ENCODE measurements at places on chromosomes 5 and 9. TPM values are rescaled to one million over a fixed set of nuclear protein-coding genes. Genes with fewer than 3 reads are reported as not detected.

AK1 gene
- total RNA-seq: 46.7 TPM

ANKRD34B gene
- total RNA-seq: not detected

C9orf43 gene
- total RNA-seq: 0.95 TPM

AK6 gene
- total RNA-seq: 10.6 TPM

GPX8 gene
- not detected for total RNA-seq

GRCh38 chr9:134170532-134171315 is 6.4 kb upstream of the RNU6ATAC start:
- DNase-seq: no peak

DNA sequence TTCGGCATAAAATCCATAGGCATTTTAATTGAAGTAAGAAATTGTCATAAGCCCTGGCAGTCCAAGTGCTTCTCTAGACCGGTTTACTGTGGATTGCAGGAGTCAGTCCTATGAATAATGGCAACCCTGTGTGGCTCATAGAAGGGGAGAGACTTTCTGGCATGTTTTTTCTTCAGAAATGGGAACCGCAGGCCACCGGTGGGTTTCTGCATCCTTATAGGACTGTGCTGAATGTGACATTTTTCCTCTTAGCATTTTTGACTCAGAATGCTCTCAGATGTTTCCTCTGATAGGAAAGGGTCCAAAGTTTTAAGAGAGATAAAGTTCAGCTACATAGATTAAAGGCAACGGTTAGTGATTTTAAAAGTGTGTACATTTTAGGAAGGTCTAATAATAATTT is 6.3 kb downstream of the DAPK1 start:
- no peak for DNase-seq

- DNase-seq: no peak
Observed at GRCh38 chr5:179373101-179373934, 28.1 kb upstream of the ADAMTS2 start.

- DNase-seq: no peak
Observed at GRCh38 chr5:94627191-94627590, 8.7 kb downstream of the SLF1 start.

DNA sequence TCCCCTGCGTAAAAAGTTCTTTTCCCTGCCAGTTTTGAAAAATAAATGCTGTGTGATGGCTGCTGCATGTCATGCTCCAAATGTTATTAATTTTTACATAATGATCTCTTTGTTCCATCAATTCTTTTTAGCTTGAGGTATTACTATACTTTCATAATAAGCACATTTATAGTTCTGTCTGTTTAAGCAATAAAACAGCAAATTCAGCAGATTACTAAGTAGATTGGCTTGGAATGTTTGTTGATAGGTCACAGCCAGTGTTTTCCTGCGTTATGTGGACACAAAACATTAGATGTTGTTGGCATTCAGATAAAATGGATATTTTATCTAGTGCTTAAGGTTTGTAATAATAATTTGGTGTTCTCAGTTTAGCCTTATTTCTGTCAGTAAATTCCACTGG is 242.0 kb downstream of the KDM4C start:
- DNase-seq: no peak

DNA sequence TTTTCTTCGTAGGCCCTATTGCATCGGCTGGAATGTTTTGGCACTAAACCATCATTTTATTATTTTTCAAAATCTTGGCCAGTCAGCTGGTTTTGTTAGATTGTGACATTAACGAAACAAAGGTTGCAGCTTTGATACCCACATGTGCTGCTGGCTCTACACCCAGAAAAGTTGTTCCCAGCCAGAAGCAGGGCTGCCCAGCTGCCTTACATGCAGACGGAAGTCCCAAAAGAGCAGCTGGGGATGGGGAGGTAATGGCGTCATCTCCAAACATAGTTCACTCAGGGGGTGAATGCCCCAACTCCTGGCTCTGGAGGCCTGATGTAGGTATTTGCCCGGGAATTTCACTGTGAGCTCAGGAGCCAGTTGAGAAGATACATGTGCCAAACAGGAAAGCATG is 23.3 kb downstream of the TMEM171 start:
- no peak for DNase-seq

- no peak for DNase-seq
Observed at GRCh38 chr9:73280113-73280512, 128.4 kb downstream of the ANXA1 start.

DNA sequence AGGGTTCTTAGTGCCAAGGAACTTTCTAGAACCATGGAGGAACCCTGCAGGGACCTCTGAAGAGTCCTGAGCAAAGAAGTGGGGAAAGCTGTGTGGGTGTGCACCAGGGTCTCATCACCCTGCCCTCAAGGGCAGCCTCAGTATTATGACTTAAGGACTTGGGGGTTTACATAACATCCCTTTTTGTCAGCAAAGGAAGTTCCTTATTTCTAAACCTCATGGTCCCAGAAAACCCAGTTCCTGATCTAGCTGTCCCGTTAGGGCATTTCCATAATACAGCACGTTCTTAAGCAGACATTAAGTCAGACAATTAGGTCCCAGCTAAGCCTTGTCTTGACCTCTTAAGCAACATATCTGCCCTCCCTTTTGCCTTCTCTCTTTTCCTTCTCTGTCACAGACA is 57.3 kb downstream of the DAPK1 start:
- no peak for DNase-seq

DNA sequence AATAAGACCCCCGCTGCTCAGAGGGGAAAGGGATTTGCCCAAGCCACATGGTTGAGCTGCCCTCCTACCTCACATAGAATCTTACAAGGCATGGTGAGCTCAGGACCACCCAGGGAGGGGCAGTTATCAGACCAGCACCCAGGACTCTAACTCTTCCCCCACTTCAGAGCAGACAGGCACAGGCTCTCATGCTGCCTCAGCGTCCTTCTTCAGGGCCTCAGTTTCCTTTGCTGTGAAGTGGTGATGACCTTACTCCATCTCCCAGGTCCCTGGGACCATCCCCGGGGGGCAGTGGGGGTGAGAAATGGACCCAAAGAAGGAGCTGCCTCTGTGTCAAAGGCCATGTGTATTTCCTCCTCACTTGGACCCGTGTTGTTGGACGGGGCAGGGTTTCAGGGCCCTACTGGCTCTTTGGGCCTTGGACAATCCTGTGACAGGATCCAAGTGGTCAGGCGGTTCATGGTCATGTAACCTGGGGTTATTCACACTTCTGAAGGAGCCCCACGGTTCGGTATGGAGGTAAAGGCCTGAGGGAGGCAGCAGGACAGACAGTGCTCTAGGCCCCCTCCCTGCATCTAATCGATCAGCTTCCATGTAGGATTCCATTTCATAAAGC is 31.7 kb upstream of the CSF1R start:
- DNase-seq: no peak

DNA sequence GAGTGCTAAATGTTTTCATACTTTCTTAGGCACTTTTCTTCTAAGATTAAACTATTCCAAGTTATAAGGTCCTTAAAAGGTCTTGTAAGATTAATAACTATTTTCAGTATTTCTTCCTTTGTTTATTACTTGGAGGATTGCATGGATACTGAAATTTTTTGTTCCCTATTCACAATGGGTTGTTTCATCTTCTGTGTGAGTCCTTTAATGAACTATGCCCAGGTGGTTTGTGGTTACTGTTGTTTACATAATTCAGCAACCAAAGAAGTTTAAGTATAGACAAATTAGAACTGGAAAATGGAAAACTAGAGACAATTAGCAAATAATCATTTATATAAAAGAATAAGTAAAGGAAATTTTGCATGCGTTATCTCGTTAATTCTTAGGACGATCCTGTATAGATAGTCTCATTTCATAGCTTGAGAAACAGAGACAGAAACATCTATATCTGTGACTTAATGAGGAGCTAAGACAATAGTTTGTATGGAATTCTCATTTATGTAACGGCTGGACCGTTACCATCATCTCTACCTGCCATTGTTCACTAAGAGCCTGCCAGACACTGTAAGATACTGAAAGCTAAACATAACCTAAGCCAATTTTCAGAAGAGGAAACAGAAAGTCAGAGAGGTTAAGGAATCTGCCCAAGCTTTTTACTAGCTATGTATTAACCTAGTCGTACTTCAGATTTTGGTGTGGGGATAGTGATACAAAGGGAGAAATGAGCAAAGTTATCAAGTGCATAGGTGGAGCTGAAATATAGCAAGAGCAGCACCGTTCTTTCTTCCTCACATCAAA is 148.2 kb downstream of the PAM start:
- no peak for DNase-seq

- no peak for DNase-seq
Observed at GRCh38 chr9:131609099-131609830, 63.9 kb downstream of the PRRT1B start.

DNA sequence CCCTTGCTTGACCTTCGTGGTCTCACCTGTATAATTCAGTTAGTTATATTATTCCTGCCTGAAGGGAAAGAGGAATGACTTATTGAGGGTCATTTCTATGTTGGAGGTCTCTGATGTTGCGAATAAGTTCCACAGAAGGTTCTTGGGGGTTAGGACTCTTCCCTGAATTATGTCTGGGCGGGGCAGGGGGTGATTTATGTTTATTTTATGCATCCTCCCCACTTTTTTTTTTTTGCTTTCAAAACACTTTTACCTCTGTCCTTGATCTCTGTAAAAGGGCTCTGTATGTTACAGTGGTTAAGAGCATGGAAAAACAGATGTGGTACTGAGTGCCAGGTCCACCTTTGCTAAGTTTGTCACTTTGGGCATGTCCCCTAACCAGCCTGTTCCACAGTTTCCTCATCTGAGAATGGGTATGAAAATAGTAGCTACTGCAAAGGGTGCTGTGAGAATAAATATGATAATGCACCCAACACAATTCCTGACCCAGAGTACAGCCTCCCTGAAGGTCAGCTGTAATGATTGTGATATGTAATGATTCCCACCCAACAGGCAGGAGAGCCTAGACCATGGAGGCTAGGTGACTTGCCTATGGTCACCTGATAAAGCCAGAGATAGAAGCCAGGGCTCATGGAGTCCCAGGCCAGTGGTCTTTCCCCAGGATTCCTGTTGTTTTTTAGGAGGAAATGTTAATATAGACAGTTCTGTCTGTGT is 54.8 kb downstream of the SLC22A5 start:
- DNase-seq: no peak

- DNase-seq: no peak
Observed at GRCh38 chr5:136200130-136200529, 7.2 kb upstream of the SMIM32 start.

GRCh38 chr5:174409971-174410370 is 314.4 kb upstream of the MSX2 start:
- no peak for DNase-seq

Measured in CD4-positive, alpha-beta T cell (primary cell).